HS-5 (cell line): ENCODE measurements at places on chromosomes 16 and 17.

- DNase-seq = peak; percentile 84
Measured at GRCh38 chr16:8848939-8849391, 19.8 kb downstream of the CARHSP1 start.

DNA sequence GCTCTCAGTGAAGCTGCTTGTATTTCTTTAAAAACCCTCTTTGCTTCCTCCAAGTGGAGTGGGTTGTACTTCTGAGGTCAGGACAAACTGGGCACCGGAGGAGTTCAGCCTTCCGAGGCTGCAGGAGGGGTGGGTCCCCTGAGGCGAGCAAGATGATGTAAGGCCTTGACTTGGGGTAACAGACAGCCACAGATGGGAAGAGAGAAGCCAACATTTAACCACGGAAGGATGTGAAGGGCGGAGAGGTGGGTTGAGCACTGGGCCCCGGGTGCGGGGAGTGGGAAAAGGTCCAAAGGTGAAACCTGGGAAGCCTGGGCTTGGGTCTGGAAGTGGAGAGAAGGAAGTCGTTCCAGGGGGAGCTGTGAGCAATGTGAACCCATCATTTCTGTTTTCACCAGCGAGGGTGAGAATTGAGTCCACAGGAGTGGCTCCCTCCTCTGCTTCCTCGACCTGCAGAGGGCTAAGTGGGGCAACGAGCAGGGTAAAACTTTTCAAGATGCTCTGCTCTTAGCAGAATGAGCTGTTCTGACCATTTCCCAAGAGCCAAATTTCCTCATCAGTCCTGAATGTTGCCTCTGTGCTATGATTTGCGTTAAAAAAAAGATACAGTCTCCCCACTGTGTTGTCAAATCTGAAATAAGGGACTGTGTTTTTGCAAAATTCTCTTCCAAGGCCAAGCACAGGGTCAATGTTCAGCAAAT is 137.7 kb upstream of the CRHR1 start:
- no peak for DNase-seq

DNA sequence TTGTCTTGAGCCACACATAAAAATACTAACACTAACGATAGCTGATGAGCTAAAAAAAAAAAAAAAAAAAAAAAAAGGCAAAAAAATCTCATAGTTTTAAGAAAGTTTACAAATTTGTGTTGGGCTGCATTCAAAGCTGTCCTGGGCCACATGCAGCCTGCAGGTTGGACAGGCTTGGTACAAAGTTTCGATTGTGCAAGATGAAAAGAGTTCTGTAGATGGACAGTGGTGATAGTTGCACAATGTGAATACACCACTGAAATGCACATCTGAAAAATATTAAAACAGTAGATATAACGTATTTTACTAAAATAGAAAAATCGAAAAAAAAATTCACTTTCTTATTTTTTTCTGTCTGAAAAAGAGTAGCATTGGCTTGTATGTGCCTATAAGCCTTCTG is 42.9 kb downstream of the AMFR start:
- DNase-seq = no peak

- DNase-seq = peak; percentile 82
Measured at GRCh38 chr16:70706948-70707465, 21.2 kb upstream of the MTSS2 start.

DNA sequence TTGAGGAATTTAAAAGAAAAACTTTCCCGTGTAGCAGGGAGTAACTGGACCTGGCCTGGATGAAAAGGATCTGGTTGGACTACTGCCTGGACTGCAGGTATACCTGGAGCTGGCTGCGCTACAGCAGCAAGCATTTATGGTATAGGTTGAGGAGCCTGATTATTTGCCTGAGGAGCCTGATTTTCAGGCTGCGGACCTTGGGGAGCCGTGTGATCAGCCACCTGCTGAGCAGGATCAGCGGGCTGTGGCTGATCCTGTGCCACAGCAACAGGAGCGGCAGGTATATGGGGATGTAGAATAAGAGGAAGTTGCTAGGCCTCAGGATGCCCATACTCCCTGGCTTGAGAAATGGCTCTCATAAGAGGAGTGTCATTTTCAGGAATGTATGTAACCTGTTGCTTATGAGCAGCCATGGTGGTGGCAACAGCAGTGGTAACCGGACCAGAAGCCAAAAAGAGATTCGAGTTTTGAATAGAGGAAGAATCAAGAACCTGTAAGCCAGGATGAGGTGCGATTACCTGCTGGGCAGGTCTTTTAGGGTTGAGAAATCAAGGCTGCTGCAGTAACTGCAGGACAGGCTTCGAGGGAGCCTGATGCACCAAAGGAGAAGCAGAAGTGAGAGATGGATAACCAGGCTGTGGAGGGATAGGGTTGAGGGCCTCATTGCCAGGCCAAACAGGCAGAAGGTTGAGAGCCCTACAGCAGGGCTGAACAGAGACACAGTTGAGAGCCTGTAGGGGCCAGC is 60.9 kb upstream of the ARL4D start:
- DNase-seq = no peak

- no peak for DNase-seq
Measured at GRCh38 chr17:74671031-74671771, 41.5 kb downstream of the CD300LF start.

DNA sequence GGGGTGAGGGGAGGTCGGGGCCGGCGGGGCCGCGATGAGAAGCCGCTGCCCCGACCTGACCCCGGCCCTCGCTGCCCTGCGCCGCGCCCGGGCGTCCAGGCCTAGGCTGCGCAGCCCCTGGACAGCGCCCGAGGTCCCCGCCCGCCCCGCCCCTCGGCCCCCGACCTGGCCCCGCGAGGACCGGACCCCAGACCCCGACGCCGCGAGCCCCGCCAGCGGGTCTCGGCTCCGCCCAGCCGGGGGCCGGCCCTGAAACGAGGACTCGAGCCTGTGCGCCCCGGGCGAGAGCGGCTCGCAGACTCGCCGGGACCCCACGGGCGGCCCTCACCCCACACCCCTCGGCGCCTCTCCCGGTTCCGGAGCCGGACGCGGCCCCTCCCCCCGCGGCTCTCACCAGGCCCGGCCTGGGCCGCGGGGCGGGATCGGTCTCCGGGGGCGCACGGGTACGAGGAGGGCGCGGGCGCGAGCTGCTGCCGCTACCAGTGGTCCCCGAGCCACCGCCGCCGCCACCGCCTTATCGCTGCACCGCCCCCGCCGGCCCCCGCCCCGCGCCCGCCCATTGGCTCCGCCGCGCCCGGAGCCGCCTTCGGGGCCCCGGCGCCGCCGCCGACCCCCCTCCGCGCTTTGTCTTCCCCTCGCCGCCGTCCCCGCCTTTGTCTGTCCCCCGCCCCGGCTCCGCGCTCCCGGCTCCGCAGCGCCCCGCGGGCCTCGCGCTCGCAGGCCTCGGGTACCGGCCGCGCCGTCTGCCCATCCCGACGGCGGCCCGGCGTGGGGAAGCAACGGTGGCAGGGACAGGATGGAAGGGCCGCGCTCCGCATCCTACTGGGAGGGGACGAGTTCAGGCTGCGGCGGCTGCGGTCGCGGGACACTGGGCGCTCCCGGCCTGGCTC is at the start of gene LIMD2:
Gene LIMD2 (minus strand): TSS at position 488 of the 890 bp plus-strand sequence. CDS start 827 bp downstream, outside the sequence.
- DNase-seq = no peak

DNA sequence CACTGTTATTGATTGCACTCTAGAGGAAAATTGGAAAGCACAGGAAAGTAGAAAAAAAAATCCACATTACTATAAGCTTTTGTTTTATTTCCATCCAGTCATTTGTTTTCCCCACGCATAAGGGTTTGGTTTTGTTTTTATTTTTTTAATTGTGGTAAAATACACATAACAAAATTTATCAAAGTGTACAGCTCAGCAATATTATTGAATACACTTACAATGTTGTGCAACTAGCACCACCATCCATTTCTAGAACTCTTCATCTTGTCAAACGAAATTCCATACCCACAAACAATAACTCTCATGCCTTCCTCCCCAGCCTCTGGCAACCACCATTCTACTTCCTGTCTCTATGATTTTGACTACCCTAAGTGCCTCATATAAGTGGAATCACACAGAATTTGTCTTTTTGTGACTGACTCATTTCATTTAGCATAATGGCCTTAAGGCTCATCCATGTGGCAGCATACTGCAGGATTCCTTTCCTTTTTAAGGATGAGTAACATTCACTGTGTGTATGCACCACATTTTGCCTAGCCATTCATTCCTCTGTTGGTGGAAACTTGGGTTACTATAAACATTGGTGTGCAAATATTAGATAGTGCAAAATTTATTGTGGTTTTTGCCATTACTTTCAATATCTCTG is 11.1 kb downstream of the SPPL2C start:
- DNase-seq = no peak

GRCh38 chr17:34624767-34625383 is 45.5 kb downstream of the TMEM132E start:
- no peak for DNase-seq

DNA sequence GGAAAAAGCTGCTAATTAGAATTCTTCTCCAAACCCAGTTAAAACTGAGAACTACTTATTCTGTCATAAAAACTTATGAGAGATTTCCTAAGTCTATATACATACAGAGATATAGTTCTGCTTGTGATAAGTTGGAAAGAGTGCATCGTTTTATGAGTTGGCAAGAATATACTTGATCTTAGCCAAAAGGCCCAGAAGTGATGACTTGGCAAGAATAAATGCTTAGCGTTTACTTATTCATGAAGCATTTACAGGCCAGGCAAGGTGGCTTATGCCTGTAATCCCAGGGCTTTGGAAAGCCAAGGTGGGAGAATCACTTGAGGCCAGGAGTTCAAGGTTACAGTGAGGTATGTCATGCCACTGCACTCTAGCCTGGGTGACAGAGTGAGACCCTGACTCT is 81.7 kb downstream of the CYB561 start:
- no peak for DNase-seq

DNA sequence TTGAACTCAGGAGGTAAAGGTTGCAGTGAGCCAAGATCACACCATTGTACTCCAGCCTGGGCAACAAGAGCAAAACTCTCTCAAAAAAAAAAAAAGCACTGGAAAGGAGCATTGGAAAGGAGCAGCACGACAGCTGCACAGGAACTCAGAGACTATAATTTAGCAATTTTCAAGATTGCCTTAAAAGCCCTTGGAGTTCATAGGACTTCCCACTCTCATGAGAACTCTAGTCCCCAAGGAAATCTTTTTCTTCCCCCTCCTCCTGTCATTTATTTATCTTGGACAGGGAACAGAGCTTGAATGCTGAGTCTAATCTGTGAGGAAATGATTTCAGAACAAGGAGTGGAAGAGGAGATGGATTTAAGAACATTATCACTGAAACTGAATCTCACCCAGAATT is 69.0 kb downstream of the PLXDC1 start:
- no peak for DNase-seq

DNA sequence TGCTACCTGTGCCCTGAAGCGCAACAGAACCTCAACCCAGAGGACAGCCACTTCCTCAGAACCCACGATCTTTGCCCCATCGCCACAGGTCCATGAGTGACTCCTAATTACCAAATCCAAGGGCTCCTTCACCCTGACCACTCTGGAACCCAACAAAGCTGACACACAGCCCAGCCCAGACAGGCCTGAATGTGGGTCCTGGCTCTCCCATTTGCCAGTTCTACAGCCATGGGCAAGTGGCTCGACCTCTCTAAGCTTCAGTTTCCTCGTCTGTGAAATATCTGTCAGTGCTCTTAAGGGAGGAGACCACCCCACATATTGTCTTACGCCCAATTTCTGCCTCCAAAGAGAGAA is 18.0 kb upstream of the ENDOV start:
- DNase-seq = no peak

DNA sequence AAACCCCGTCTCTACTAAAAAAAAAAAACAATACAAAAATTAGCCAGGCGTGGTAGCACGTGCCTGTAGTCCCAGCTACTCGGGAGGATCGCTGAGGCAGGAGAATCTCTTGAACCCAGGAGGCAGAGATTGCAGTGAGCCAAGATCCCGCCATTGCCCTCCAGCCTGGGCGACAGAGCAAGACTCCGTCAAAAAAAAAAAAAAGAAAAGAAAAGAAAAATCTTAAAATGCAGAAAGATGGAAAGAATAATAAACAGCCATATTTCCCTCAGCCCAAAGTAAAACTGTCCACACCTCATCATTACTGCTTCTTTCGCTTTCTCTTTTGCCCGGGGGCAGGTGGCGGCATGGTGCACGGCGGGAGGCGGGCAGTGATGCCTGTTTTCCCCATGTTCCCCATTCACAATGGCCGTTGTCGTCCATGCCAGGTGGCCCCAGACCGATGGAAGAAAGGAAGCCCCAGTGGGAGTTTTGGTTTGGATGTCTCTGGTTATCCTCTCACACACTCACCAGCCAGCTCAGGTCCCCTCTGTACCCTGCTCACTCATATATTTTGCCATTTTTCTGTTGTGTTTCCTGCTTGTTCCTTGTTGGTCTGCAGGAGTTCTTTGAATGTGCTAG is 37.0 kb upstream of the PEMT start:
- no peak for DNase-seq

- DNase-seq = no peak
Measured at GRCh38 chr17:27620721-27621120, 10.3 kb upstream of the LGALS9 start.

GRCh38 chr17:57890857-57891232 is 41.0 kb upstream of the MRPS23 start:
- no peak for DNase-seq

DNA sequence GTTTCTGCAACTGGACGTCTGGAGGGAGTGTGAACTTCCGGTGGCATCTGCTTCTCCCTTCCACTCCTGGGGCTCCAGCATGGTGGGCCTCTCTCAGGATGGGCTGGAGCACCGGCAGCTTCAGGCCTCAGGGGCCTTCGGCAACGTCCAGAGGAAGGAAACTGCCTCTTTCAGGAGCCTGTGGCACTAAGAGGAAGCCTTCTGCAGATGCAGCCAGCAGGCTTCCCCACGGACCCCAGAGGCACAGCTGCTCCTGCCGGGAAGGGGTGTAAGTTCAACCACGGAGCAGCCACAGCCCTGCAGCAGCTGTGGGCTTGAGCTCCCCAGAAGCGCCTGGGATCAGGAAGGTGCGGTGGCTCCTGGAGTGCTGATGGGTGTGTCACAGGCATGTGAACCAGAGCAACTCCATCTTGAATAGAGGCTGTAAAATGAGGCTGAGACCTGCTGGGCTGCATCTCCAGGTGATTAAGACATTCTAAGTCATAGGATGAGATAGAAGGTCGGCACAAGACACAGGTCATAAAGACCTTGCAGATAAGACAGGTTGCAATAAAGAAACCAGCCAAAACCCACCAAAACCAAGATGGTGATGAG is 50.8 kb upstream of the KLHDC4 start:
- DNase-seq = no peak

- no peak for DNase-seq
Measured at GRCh38 chr17:17741349-17742023, 60.2 kb downstream of the RAI1 start.
